Stimulated activated CD4-positive, alpha-beta T cell treated with anti-CD3 and anti-CD28 coated beads, Interleukin-12 subunit alpha, Interleukin-12 subunit beta, amount 100 ng/mL, for 24 hours (primary cell): ENCODE measurements at places on chromosomes 2 and 18.

DNA sequence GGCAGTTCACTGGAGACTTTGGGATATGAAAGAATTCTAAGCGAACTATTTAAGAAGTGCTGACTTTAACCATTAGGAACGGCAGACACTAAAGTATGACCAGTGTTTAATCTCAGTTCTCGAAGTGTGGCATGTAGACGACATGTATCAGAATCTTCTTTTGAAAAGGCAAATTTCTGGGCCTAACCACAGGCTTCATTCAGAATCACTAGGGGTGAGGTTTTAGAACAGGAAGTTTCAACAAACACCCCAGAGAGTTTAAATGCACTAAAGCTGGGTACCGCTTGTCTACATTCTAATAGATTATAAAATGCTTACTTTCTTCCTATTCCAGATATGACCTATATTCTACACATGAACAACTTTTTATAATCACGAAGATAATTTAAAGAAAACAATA is 180.3 kb downstream of the ANKRD44 start:
- no peak for DNase-seq

- DNase-seq = no peak
These were observed 147.8 kb upstream of the FHL2 start for GRCh38 chr2:105546628-105546974.

DNA sequence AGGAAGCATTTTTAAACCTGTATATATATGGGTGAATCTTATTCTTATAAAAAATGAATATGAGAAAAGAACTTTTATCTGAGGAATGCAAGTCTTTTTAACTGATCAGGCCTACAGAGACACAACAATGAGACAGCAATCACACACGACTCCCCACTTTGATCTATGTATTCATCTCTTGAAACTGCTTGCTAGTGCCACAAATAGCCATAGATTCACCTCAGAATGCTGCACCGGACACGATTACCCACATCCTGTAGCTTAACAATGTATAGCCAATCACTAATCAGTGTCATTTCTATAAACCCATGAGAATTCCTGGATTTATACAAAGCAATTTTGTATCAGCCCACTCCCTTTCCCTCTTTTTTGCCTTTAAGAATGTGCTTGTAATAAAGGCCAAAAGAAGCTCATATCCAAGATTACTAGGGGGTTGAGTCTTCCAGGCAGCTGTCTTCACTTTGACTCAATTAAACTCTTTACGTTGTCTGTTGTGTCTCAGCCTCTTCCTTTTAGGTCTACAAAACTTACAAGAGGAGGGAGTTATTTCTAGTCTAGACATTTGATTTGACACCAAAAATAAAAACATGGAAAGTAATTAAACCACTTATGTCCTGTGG is 94.9 kb downstream of the MBD2 start:
- no peak for DNase-seq

DNA sequence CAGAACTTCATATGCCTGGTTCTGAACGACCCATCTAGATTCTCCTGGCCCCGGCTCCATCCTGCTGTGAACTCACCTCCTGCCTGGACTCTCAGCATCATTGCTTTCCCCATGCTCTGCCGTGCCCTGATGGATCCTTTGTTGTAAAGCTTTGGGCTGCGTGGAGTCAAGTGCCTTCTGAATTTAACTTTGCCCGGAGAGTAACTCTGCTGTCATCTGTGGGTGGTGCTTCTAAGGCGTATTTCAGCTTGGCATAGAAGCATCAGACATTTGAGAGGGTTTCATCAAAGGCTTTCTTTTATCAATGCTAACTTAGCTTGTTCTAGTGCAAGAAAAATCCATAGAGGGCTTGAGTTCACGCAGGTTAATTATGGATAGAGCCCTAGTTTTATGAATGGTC is 8.1 kb upstream of the GREB1 start:
- DNase-seq = no peak

- no peak for DNase-seq
These were observed 156.8 kb downstream of the VAPA start for GRCh38 chr18:10070561-10071000.

- no peak for DNase-seq
These were observed 398.5 kb upstream of the NRP2 start for GRCh38 chr2:205283736-205284270.

- no peak for DNase-seq
These were observed 103.5 kb downstream of the SMIM21 start for GRCh38 chr18:75323821-75324585.
